ENCODE measurements at places on chromosomes 7 and 10.

DNA sequence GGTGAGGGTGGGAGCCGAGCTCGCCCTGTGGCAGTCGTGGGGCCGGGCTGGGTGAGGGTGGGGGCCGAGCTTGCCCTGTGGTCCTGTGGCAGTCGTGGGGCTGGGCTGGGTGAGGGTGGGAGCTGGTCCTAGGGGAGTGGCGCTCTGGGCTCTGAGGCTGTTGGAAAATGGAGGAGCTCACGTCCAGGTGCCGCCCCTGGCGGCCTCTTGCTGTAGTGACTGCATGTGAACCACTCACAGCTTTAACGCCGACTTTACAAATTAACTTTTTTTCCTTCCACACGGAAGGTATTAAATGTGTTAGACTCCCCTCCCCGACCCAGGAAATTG, 312.6 kb downstream of the WDR37 start:
- DNase-seq: peak; percentile 29

DNA sequence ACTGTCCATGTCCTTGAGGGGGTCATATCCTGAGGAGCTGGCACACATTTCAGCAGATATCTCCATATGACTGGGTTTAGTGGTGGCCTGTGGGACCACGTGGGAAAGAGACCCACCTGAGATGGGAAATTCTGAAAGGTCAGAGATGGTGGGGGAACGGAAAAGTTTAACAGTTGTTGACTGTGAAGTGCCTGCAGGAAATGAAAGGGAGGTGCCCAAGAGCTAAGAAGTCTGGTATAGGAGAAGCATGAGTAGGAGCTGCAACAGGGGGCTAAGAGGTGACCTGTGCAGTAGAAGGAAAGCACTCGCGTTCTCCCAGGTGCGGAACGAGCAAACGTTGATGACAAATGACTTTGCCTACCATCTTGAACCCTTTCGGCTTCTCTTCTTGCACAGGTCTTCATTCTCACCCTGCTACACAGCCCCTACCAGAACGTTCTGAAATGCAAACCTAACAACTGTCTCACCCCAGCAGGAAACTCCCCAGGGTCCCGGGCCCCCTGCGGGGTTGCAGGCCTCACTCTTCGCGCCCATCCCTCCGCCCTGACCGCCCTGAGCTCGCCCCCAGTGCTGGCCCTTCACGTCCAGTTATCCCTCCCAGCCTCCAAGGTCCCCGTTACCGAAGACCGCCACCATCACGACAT, 9.8 kb upstream of the FXYD4 start:
- DNase-seq: no peak

DNA sequence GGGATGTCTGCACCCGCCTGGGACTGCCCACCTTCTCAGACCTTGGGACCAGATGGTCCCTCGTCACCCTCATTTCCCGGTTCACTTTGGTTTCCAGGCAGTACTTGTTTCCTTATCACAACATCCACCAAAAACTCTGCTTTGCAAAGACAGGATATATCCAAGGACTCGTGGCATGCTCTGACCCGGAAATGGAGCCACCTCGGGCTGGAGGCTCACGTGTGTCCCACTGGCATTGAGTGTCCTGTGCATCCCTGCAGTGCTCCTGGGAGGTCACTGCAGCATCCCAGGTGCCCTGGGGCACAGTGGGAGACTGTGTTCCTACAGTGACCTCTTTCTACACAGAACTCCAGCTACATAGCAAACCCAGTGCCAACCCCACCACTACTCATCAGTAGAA, 611.9 kb upstream of the FOXK1 start:
- no peak for DNase-seq

DNA sequence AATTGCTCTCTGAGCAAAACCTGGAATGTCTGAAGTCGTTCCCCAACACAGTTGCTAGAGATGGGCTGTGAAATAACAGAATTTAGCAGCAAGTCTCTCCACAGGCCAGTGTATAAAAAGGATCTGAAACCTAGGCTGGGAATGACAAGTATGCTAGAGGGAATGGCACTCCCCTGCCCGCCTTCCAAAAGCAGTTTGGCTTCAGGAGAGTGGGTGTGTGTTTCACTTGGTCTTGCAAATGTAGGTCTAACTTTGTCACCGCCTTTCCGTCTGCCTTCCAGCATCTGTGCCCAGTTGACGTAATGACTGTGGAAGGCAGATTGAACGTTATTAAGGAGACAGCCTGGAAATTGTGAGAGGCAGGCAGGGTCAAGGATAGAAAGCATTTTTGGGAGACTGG, 18.0 kb upstream of the MTURN start:
- DNase-seq: no peak

DNA sequence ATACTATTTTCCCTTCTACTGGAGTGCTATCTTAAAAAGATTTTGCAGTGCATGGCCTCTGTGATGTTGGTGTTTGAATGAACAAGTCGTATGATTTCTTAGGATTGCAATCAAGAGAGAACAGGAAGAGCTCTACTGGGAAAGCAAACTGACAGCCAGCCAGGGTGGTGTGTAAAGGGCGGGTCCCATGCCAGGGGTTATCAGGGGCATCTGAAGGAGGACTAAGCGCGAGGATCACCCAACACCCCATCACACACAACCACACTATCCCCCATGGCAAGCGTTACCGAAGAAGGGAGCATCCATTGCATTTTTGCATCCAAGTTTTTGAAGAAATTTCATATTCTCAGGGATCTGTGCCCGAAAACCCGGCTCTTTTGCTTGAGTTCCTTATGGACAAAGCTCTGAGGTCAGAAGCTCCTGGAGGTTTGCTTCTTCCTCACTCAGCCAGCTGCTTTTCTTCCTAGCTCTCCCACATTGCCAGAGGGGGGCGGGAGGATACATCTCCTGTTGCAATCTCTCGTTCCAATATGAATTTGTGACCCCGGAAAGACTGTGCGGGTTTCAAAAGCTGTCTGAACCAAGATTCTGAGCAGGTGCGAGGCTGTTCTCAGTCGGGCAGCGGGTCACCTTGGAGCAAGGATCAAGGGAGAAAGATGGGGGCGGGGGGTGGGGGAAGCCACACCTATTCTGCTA, 5.2 kb downstream of the NEUROD6 start:
- DNase-seq: no peak

GRCh38 chr10:97186911-97187310, 1.2 kb upstream of the SLIT1 start:
- no peak for DNase-seq

DNA sequence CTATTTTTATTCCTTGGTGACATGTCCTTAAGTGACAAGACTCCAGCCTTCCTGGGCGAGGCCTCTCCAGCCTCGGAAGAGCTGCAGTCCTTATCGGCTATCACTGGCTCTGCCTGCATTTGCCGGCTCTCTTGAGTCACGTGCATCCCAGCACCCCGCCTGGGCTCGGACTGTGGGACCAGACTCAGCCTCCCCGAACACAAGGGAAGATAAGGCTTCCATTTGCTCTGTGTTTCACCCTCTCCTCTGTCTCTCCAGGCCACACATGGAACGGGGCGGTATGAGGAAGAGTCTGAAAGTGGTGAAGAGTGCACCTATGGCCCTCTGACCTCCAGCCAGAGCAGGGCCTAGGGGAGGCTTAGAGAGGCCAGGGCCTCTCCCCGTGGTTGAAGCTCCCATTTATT, 4.7 kb downstream of the GDF2 start:
- DNase-seq: no peak

DNA sequence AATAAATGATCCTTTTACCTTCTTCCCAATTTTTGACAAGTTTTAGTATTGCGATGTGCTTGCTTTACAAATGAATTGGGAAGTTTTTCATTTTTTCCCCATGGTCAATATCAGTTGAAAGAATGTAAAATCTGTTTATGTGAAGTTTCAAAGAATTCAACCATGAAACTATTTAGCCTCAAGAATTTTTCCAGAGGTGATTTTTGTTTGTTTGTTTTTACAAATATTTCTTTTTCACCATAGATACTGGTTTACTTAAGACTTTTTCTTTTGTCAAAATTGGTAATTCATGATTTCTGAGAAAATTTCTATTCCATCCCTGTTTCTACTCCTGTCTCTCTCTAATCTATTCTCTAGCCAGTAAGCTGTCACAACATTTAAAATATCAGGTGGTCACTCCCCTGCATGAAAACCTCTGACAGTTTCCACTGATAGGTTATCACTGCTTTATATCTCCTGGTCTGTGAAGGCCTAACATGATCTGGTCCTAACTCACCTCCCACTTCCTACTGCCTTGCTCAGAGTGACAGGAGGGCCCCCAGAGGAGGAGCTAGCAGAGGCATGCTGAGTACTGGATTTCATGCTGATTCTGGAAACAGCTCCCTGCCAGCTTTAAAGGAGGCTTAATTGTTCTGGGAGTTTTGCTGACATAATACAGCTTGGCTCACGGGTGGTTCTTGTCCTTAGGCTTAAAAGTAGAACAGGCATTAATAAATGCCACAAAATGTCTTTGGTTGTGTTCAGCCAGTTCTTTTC, 7.6 kb upstream of the ARMS2 start:
- peak; percentile 53 for DNase-seq

- no peak for DNase-seq
These were observed 102.3 kb upstream of the STK17A start for GRCh38 chr7:43480581-43480980.

DNA sequence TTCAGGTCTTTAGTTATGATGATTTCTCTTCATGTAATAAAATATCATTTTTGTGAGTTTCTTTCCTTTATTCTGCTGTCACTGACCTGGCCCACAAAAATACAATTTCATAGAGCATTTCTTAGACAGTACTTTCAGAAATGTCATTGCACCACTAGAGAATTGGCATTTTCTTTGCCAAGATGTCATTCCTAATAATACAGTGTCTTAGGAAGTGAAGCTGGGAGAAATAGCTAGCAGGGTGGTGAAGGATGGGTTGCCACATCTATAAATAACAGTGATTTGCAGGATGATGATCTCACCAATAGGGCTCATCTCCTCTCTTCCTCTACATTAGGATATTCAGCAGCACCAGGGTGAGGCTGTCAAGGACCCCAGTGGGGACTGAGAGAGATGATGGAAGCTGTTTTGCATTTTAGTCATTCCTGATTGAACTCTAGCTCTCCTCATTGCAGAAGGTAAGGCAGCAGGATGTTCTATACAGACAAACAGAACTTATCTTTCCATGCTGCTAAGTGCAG, 452.1 kb downstream of the NXPH1 start:
- no peak for DNase-seq

All from ACHN (cell line).